ENCODE measurements at places on chromosomes 11 and 22. TPM values are rescaled to one million over a fixed set of nuclear protein-coding genes. Genes with fewer than 3 reads are reported as not detected.
A peak's percentile ranks its signal among the peaks of the same experiment; 100 is the strongest.

GRCh38 chr22:40105755-40106154 is 72.0 kb upstream of the TNRC6B start:
- H3K27me3 ChIP-seq: no peaks in the 10 kb centered on the region
- H3K36me3 ChIP-seq: no peaks in the 10 kb centered on the region
- H3K4me1 ChIP-seq: peaks cover 17% of the 10 kb centered on the region
- H3K27ac ChIP-seq: no peak overlapping the region
- no peak overlapping the region for H3K4me3 ChIP-seq

Gene MYOD1
- not detected for total RNA-seq

DNA sequence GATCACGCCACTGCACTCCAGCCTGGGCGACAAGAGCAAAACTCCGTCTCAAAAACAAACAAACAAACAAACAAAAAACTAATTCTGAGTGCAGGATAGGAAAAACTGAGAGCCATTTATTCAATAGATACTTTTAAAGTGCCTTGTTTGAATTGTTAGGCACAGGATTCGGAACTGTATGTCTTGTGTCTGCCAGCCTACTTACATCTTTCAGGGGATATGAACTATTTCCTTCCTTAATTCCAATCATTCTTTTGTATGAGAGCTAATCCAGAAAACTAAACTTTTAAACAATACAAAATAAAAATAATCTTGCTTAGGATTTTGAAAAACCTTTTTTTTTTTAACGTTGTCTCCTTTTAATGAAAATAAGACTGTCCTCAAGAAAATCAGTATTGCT is 12.6 kb downstream of the UVRAG start:
- peaks cover 4% of the 10 kb centered on the region for H3K4me1 ChIP-seq
- no peak overlapping the region for H3K27ac ChIP-seq
- H3K4me3 ChIP-seq: no peak overlapping the region

DNA sequence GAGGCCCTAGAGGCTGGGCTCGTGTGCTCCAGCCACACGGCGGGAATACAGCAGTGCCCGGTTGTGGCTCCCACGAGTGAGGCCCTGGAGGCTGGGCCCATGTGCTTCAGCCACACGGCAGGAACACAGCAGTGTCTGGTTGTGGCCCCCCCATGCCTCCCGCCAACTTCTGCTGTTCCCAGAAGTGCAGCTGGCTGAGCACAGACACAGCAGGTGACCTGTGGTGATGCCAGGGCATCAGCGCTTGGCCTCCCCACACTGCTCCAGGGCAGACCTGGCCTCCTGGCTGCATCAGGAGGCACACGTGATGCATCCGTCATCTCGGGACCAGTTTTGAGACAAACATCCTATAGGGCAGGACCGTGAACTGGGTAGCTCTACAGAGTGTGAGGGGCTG is 110.3 kb downstream of the KCNQ1OT1 start:
- DNase-seq: no peak
- H3K27me3 ChIP-seq: peaks cover 84% of the 10 kb centered on the region
- no peak overlapping the region for H3K27ac ChIP-seq

- no peak overlapping the region for H3K4me3 ChIP-seq
- DNase-seq: no peak
- H3K36me3 ChIP-seq: no peaks in the 10 kb centered on the region
- no peak overlapping the region for H3K27ac ChIP-seq
- no peaks in the 10 kb centered on the region for H3K4me1 ChIP-seq
- H3K27me3 ChIP-seq: no peaks in the 10 kb centered on the region
Observed at GRCh38 chr11:87820011-87820410, 355.2 kb downstream of the RAB38 start.

Gene CARD10
- total RNA-seq: 17.5 TPM

DNA sequence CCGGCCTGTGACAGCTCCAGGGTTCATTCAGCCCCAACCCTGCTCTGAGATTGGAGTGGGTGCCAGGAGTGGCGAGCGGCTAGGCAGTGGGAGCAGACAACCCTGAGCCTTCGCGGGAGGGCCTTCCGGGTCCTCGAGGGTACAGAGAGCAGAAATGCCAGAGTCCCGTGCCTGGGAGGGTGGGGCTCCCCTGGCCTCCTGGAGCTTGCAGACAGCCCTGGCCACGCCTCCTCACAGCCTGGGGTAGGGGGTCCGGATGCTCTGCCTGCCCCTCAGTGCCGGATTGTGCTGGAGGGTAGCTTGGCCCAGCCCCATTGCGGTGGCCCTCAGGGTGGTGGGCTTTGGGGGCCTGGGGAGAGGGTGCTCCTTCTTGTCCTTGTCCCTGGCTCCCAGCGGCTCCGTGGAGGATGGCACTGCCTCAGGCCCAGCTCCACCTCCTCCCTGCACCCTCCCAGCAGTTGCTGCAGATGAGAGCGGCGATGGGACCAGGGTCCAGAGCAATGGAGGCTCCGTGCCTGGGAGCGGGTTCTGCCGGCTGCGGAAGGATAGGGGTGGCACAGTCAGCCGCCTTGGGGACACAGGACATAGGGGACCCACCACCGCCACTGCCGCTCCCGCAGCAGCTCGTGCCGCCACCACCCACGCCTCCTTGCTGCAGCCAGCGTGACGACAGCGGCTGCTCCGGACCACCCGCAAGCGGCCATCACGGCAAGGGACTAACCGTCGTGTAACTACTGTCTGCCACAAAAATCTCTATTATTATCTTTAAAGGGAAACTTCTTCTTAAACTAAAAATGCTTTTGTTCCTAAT is 34.9 kb upstream of the OR10G7 start:
- no peak overlapping the region for H3K27ac ChIP-seq
- no peaks in the 10 kb centered on the region for H3K36me3 ChIP-seq
- H3K4me3 ChIP-seq: peak overlapping the region; percentile 55
- H3K4me1 ChIP-seq: peaks cover 10% of the 10 kb centered on the region
- peak; percentile 26 for DNase-seq
- no peaks in the 10 kb centered on the region for H3K27me3 ChIP-seq

Gene ST3GAL4
- total RNA-seq: 12.8 TPM

Gene C11orf87
- 0.23 TPM for total RNA-seq

DNA sequence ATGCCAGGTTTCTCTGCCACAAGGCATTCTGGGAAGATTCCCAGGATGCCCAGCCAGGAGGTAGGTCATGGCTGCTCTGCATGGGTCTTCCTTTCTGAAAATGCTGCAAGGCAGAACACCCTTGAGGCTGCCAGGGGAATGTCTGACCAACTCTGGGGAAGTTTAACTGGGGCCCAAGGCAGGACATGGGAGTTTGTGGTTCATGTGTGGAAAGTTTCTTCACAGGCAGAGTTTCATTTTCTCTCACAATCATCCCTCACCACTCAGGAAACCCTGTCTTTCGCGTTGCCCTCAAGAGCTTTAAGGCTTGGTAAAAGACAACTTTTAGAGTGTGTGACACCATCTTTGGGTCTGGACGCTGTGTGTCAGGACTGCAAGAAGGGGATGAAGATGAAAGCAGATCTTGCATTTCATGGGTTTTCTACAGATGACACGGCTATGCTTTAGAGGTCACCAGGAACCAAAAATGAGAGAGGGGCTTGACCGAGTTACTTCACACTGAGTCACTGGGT is 133.5 kb downstream of the CD44 start:
- H3K4me1 ChIP-seq: peaks cover 24% of the 10 kb centered on the region
- H3K27me3 ChIP-seq: no peaks in the 10 kb centered on the region
- no peak overlapping the region for H3K4me3 ChIP-seq
- no peak overlapping the region for H3K27ac ChIP-seq
- DNase-seq: no peak
- no peaks in the 10 kb centered on the region for H3K36me3 ChIP-seq

DNA sequence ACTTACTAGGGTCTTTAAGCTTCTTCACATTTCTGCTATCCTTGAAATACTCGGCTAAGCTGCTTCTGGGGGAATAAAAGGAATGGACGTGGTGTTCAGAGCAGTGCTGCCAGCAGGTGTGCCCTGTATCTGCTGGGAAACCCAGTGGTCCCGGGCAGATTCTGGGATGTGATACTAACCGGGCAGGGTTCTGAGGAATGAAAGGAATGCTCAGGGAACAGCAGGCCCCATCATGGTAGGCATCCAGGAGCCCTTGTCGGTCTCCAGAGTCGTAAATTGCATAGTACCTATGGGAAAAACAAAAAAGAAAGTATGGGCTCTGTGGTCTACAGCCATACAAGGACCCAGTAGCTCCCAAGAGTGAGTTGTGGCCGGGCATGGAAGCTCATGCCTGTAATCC is 4.5 kb upstream of the TMEM223 start:
- no peak overlapping the region for H3K4me3 ChIP-seq
- peak overlapping the region; percentile 71 for H3K27ac ChIP-seq
- H3K27me3 ChIP-seq: no peaks in the 10 kb centered on the region
- H3K4me1 ChIP-seq: peaks cover 8% of the 10 kb centered on the region

Gene SYCE3
- 0.46 TPM for total RNA-seq

DNA sequence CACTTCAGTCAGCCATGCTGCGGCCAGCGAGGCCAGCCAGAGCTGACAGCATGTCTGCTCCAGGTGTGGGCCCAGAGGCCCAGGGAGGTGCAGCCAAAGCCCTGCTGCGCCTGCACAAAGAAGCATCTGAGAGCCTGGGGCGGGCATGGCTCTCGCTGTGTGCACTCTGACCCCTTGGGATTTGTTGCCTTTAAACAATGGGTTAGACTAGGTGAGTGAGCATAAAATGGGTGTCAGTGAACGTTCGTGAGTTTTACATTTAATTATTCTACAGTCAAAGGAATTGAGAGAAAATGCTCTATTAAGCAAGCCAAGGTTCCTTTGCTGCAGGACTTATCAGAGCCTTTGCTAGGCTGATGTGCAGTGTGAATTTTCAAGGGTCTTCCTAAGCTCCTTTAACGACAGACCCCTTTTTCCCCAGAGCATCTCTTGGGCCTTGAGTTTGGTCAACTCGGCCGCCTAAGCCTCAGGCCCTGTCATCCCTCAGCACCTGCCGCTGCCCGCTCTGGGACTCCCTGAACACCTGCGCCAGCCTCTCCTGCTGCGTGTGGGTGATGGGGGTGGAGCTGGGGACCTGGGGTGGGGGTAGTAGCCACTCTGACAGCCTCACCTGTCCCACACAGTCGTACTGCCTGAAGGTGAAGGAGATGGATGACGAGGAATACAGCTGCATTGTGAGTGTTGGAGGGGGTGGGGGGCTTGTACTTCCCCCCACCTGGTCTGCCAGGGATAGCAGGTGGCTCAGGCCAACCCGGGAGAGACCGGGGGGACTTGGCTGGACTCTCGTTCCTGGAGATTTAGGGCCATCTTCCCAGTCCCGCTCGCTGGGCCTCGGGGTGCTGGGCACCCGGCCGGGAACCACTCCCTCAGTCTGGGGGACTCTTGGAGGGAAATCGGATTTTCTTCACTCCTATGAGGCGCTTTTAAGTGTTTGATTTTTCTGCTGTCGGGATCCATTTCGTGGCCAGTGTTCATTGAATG is 10.5 kb downstream of the SLC16A8 start:
- H3K4me1 ChIP-seq: peaks cover 2% of the 10 kb centered on the region
- peaks cover 5% of the 10 kb centered on the region for H3K36me3 ChIP-seq
- no peaks in the 10 kb centered on the region for H3K27me3 ChIP-seq
- H3K27ac ChIP-seq: no peak overlapping the region

Gene OR2D2
- 0.26 TPM for total RNA-seq

- H3K36me3 ChIP-seq: no peaks in the 10 kb centered on the region
- peak overlapping the region; percentile 70 for H3K4me3 ChIP-seq
- H3K4me1 ChIP-seq: peaks cover 12% of the 10 kb centered on the region
- peaks cover 16% of the 10 kb centered on the region for H3K27me3 ChIP-seq
Observed at GRCh38 chr11:73376803-73377629, 817 bp downstream of the RELT start.

Gene CRYBB3
- total RNA-seq: not detected

GRCh38 chr11:78424334-78425270 is 7.0 kb upstream of the GAB2 start:
- H3K36me3 ChIP-seq: no peaks in the 10 kb centered on the region
- H3K27me3 ChIP-seq: peaks cover 8% of the 10 kb centered on the region
- no peak for DNase-seq
- no peak overlapping the region for H3K4me3 ChIP-seq
- H3K27ac ChIP-seq: peak overlapping the region; percentile 48

- H3K27ac ChIP-seq: no peak overlapping the region
- H3K36me3 ChIP-seq: peaks cover 12% of the 10 kb centered on the region
- no peak overlapping the region for H3K4me3 ChIP-seq
- no peaks in the 10 kb centered on the region for H3K27me3 ChIP-seq
- DNase-seq: no peak
- H3K4me1 ChIP-seq: peaks cover 9% of the 10 kb centered on the region
Observed at GRCh38 chr11:129967996-129968395, 34.6 kb downstream of the PRDM10 start.

Gene MEI1
- 0.16 TPM for total RNA-seq

Gene SMCO4
- total RNA-seq: 50.1 TPM

Gene IRAG1
- total RNA-seq: 3.9 TPM

DNA sequence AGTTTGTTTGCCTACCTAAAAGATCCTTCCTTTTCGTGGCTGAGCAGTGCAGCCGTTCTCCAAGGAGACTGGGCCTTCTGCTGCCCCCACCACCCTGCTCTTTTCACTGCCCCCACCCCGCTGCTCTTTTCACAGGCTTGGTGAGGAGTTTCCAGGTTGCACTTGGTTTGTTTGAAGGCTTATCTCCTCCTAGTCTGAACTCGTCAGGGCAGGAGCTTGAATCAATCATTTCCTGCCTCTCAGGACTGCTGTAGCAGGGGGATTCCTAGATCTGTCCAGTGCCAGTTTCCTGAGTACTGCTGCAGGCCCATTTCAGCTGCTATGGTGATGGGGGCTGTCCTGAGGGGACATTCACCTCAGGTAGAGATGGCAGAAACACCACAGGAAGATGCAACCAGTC is 10.0 kb downstream of the MED15 start:
- H3K4me3 ChIP-seq: no peak overlapping the region
- peak overlapping the region; percentile 82 for H3K27ac ChIP-seq
- H3K36me3 ChIP-seq: peaks cover 12% of the 10 kb centered on the region

- H3K4me1 ChIP-seq: peaks cover 32% of the 10 kb centered on the region
- DNase-seq: no peak
- no peaks in the 10 kb centered on the region for H3K36me3 ChIP-seq
- no peak overlapping the region for H3K27ac ChIP-seq
- H3K27me3 ChIP-seq: no peaks in the 10 kb centered on the region
Observed at GRCh38 chr11:96084610-96085318, 160.9 kb upstream of the MTMR2 start.

DNA sequence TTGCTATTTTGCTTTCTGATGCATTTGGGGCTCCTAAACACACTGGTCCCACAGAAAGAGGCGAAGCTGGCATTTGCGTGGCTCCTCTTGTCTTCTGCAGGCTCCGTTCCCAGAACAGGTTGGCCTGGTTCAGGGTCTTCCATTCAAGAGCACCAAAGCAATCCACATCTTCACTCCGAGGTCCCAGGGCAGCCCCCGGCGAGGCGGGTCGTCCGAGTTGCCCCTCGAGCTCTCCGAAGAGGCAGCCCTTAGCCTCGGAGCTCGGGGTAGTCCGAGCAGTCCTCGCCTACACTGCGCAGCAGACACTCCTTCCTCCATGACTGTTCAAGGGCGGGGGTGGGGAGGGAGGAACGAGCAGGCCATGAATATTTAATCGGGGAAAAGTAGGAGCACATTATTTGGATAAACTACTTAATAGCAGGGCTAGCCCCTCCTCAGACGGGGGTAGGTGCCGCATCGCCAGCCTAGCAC is 321.3 kb downstream of the BLID start:
- H3K4me1 ChIP-seq: peaks cover 46% of the 10 kb centered on the region
- no peak overlapping the region for H3K4me3 ChIP-seq
- DNase-seq: no peak
- H3K36me3 ChIP-seq: peaks cover 24% of the 10 kb centered on the region
- no peak overlapping the region for H3K27ac ChIP-seq

Gene MICAL2
- 3.1 TPM for total RNA-seq
